ENCODE measurements at places on chromosomes 7 and 10.

GRCh38 chr10:30357075-30357801 lies 8.2 kb upstream of the MTPAP start:
- DNase-seq, result no peak

- DNase-seq, result no peak
Observed at GRCh38 chr7:154899862-154900261, 103.1 kb downstream of the PAXIP1 start.

GRCh38 chr7:30548845-30549244 lies 44.2 kb upstream of the GGCT start:
- peak; percentile 71 for DNase-seq

DNA sequence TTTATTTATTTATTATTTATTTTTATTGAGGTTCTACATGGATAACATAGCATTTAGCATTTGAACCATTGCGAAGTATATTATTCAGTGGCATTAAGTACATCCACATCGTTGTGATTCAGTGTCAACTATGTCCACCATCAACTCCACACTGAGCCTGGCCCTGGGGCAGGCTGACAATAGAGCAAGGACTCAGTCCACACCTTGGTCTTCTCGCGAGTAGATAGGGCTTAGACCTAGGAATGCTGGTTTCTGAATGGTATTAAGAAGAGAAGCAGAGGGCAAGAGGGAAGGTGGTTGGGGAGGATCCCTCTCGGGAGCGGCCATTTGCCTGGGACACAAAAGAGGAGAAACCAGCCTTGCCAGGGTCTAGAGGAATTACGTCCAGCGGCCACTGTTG lies 599.2 kb upstream of the MGMT start:
- no peak for DNase-seq

- peak; percentile 87 for DNase-seq
Observed at GRCh38 chr10:124035928-124036558, 57.4 kb downstream of the CHST15 start.

GRCh38 chr10:86104611-86105145 lies 261.9 kb downstream of the GRID1 start:
- DNase-seq, result no peak

DNA sequence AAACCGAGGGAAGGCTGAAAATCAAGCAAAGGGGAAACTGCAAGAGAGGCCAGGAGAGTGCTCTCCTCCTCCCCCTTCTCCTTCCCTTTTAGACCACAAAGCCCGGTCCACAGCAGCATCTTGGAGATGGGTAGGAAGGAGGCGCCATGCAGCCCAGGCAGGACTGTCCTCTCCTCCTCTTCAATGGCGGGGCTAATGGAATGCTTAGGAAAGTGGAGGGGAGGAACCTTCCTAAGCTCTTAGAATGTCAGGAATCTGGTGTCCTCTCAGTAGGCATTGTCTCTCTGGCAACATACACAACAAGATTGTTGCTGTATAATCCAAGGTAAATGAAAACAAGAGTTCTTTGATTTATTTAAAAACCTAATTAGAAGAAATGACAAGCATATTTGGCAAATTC lies 185.1 kb downstream of the DGKI start:
- DNase-seq, result no peak

- no peak for DNase-seq
Observed at GRCh38 chr7:146982482-146982881, 865.9 kb downstream of the CNTNAP2 start.

DNA sequence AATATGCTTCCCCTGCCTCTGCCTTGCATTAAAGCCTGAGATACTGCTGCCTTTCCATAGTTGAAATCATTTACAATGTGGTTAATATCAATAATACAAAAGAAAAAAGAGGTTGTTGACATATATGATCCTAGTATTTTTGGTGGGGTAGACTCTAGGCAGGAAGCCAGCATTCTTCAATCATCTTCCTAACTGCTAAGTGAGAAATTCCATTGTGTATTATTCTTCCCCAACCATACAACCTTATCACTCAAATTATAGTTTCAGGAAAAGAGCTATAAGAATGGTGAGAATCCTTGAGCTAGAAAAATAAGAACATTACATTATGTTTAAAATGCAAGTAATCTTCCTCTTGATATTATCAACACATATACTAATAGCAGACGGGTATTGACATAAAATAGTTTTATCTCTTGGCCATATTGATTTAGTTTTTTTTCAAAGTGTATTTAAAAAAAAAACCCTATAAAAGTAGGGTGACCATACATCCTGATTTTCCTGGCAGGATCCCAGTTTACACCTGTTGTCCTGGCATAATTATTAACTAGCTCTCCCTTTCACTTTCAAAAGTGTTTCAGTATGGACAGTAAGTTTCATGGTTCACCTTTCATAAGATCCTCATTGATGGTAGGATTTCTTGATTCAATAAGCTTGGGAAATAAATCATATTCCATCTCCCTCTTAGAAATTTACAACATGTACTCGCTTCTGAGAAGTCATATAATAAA lies 33.4 kb upstream of the WASL start:
- no peak for DNase-seq

- no peak for DNase-seq
Observed at GRCh38 chr7:2692543-2692942, 4.5 kb downstream of the AMZ1 start.

DNA sequence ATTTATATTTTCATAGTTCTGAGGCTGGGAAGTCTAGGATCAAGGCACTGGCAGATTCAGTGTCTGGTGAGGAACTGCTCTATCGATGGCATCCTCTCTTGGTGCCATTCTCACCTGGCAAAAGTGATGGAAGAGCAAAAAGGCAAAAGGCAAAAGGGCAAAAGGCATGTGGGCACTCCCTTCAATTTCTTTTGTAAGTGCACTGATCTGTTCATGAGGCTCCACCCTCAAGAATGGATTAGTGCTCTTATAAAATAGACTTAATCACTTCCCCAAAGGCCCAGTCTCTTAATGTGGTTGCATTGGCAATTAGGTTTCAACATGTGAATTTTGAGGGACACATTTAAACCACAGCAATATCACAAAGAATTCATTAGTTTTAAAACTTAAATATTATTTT lies 16.1 kb downstream of the TAS2R60 start:
- no peak for DNase-seq

DNA sequence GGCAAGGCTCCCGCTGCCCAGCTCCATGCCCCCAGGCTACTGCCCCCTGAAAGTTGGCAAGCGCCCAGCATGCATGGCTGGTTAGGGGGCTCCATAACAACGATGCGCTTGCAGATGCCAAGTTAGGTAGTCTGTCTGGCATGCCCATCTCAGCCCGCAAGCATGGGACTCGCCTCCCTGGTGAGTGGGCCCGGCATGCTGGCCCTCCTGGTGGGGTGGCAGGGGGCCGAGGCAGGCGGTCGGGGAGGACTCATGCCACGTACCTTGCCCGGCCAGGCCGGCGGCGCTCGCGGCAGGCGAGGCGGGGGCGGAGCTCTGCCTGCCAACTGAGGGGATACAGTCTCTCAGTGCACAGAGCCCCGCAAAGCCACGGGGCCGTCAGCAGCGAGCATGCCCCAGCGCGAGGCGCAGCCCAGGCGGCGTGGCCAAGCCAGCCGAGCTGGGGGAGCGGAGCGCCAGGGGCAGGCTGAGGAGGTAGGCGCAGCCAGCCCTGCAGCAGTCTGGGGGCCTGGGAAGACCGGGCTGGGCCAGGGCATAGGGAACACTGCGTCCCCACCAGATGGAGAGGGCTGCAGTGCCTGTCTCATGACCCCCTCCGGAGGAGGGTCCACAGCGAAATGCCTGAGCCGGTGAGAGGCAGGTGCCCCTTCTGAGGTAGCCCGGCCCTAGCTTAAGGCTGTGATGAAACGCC lies 28.0 kb upstream of the NDST2 start:
- DNase-seq, result no peak

DNA sequence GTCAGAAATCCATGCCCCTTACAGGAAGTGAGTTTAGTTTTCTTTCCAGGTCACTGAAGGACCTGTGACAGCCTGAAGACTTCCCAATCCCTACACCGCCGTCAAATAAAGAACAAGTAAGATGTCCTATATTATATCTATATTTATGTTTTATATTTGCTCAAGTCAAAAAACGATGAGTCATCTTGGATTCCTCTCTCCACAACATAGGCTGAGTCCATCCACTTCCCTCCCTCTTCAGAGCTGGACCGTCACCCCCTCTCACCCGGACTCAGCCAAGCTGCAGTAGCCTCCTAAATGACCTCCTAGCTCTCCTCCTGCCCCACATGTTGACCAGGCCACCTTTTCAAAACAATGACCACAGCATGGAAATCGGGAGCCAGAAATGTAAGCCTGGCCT lies 53.5 kb downstream of the GLI3 start:
- no peak for DNase-seq

- peak; percentile 55 for DNase-seq
Observed at GRCh38 chr10:104297697-104298660, 29.0 kb downstream of the GSTO2 start.

GRCh38 chr7:118259115-118259514 lies 34.6 kb downstream of the ANKRD7 start:
- DNase-seq, result no peak

- DNase-seq, result peak; percentile 72
Observed at GRCh38 chr7:39910108-39910869, 39.8 kb upstream of the CDK13 start.

DNA sequence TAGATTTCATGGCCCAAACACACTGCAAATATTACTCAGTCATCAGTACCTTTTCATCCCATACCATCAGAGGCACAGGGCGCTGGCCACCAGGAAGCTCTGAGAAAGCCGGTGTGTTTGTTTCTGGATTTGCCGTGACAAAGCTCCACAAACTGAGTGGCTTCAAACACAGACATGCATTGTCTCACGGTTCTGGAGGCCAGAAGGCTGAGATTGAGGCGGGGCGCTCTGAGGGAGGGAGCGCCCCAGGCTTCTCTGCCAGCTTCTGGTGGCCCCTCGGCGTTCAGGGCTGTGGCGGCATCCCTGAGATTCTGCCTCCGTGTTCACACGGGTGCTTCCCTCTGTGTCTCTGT lies 3.7 kb upstream of the TTYH3 start:
- no peak for DNase-seq

GRCh38 chr7:23472956-23473843 lies 2.9 kb upstream of the IGF2BP3 start:
- DNase-seq, result peak; percentile 45

- DNase-seq, result no peak
Observed at GRCh38 chr7:78642751-78643150, 810.7 kb downstream of the MAGI2 start.

- no peak for DNase-seq
Observed at GRCh38 chr7:101841328-101841727, 23.9 kb downstream of the CUX1 start.

- DNase-seq, result no peak
Observed at GRCh38 chr10:47094636-47095035, 183.4 kb downstream of the PTPN20 start.

- no peak for DNase-seq
Observed at GRCh38 chr10:16698461-16698860, 118.8 kb downstream of the RSU1 start.

DNA sequence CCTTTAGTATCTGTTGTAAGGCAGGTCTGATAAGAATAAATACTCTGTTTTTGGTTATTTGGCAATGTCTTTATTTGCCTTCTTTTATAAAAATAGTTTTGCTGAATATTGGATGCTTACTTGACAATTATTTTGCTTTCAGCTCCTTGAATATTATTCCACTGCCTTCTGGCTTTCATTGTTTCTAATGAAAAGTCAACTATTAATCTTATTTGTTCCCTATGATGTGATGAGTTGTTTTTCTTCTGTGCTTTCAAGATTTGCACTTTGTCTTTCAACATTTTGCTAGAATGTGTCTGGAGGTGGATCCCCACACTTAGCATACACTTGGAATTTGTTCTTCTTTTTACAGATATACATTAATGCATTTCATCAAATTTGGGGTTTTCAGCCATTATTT lies 203.8 kb upstream of the PTPRZ1 start:
- no peak for DNase-seq

DNA sequence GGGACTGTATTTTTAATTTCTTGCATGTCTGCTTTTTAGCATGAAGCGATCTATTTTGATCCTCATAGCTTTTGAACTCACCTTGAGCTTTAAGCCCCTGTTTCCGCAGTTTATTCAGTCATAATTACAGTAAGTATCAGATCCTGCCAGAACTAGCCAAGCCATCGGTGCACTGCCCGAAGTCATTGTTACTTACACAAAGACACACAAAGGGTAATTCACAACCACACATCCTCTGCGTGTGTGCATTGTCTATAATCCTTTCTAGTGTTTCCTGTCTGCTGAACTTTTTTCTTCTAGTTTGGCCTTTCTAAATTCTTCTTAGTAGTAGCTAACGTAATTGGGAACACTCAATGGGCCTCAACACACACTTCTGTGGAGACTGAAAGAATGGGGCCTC lies 133.0 kb downstream of the SFMBT2 start:
- DNase-seq, result no peak

- DNase-seq, result no peak
Observed at GRCh38 chr7:18703685-18704084, 208.1 kb downstream of the HDAC9 start.

- DNase-seq, result no peak
Observed at GRCh38 chr10:32148864-32149251, 92.6 kb upstream of the KIF5B start.

GRCh38 chr7:1846331-1847065 lies 176.4 kb downstream of the ELFN1 start:
- no peak for DNase-seq

All from KBM-7 (cell line).